ENCODE measurements at places on chromosomes 13 and 19.

GRCh38 chr19:39949026-39949747 is 14.8 kb upstream of the FCGBP start:
- DNase-seq: no peak

DNA sequence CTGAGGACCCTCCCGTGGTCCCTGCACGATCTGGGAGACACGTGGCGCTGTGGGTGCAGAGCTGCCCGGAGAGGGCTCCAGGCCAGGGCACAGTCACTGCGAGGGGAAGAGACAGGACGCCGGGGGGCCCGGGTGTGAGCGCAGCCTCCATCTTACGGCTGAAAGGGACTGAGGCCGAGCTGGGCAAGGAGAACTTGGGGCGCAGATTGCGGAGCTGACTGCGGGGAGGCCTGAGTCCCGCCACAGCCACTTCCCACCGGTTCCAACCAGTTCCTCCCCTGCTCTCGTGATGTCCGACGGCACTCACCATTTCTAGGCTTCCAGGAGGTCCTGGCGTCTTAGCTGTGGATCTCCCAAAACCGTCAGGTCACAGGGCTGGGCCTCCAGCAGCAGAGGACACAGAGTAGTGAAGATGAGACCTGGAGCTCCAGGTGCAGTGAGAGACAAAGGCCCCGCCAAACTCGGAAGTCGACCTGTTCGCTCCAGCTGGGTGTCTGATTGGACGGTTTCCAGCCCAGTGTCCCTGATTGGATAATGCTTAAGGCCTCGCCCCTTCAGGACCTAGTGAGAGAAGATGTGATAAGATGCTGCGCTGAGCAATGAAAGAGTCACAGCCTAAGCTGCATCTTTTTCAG is 4.8 kb upstream of the ZNF253 start:
- DNase-seq: no peak

DNA sequence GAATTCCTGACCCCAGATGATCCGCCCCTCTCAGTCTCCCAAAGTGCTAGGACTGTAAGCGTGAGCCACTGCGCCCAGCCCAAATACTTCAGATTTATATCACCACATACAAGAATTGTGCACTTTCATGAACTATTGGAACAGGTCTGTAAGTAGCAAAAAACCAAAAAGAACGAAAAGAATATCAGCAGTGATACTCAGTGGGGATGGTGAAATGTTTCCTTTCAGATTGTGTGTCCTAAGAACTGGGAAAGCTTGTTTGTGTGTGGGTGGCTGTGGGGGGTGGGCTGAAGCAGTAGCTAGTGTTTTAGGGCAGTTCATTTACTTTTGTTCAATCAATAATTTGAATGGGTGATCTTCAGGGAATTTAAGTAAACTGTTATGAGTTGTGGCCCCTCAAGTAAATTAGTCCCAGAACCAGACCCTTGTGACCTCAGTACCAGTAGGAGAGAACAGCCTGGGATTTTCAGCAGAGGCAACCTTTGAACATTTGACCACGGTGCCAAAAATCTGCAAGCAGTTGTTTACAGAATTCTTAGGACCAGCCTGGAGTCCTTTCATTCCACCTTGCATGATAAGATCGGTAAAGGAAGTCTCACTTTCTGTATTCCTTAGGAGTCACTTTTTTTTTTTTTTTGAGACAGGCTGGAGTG is 106.6 kb downstream of the LRCH1 start:
- no peak for DNase-seq

DNA sequence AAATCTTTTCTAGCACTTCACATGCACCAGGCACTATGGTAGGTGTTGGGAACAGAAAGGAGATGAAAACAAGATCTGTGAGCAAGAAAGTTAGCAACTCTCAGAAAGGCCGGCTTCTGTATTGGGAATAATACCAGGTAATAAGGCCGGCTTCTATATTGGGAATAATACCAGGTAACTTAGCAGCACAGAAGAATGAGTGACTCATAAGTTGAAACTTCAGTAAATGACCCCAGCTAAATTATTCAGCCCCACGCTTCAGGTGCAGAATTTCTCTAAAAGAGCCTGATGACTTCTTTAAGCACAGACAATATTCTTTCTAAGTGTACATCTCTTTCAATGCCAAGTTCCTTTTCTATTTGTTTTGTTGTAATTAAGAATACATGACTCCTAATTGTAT is 151.3 kb downstream of the MYO16 start:
- DNase-seq: no peak

DNA sequence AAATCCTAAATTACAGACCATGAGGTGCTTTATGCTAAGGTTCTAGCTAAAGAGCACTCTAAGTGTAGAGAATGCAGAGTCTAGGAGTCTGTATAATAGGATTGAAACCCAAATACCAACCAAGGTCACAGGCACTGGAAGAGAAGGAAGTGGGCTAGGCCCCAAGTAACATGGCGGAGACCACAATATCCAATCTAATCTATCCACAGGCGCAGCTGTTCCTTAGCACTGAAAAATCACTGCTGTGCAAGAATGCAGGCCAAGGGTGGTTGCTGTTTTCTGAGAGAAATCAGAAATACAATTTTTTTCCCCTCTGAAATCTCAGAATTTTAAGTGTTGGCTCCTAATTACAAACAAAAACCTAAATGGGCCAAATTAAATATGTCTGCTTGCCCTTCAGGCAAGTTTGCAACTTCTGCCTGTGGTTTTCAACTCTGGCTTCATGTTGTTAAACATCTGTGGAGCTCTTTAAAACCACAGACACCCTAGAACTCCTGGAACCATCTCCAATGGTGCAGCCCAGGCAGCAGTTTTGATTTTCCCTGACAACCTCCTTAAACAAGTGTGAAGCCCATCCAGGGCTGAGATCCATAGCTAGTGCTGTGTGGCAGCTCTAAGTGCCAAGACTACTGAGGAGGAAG is 6.1 kb downstream of the RANBP3 start:
- DNase-seq: no peak

All from AG08395 (cell line).